ENCODE measurements at places on chromosomes 12 and 14.

DNA sequence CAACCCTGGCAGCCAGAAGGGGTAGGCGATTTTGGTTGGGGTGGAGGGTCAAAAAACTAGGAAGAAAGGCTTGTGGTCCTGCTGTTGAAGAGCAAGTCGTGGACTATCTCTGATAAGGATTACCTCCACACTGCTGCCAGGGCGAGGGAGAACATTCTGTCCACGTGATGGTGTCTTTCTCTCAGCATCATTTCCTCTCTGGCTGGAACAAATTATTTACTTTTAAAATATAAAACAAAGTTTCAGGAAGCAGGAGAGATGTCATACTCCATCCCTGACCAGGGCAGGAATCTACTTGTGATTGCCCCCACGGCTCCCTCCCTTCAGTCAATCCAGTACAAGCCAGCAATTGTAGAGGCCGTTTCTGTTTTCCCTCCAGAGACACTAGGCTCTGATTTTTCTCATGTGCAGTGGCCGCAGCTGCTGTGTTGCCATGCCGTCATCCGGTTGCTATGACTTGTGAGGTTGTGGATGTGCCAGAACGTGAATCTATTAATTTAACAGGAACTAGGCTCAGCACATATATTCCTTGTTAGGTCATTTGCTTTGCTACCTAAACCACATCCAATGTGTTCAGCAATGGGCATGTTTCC lies 61.5 kb upstream of the PTGR2 start:
- DNase-seq = no peak

- DNase-seq = no peak
These were observed 21.3 kb upstream of the BCDIN3D start for GRCh38 chr12:49863946-49864797.

GRCh38 chr12:132405742-132406251 lies 76.4 kb upstream of the GALNT9 start:
- DNase-seq = no peak

- DNase-seq = no peak
These were observed 197.4 kb upstream of the SLC38A2 start for GRCh38 chr12:46569826-46570439.

DNA sequence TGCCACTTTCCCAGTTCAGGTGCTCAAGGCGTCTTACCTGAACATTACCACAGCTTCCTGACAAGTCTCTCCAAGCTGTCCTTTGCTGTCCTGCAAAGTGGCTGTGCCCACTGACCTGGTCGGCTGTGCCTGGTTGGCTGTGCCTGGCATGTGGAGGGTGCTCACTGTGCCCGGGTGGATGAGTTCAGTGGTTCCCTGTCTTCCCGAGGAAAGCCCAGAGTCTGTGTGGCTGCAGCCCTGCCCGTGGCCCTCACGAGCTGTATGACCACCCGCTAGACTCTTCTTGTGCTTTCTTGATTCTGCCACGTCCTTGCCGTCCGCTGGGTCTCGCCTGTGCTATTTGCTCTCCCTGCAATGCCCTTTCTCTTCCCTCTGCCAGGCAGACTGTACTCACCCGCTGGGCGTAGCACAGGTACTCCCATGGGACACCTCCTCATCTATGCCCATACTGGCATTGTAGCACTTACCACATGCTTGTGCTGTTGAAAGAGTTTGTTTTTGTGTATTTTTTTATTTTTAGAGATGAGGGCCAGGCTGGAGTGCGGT lies 95.9 kb downstream of the TSPAN9 start:
- DNase-seq = no peak

- DNase-seq = no peak
These were observed 161.1 kb upstream of the TMTC2 start for GRCh38 chr12:82525616-82526015.

- DNase-seq = no peak
These were observed 212.7 kb downstream of the ERC1 start for GRCh38 chr12:1203735-1204019.

- DNase-seq = no peak
These were observed 26.6 kb downstream of the KLHL28 start for GRCh38 chr14:44935155-44935554.

DNA sequence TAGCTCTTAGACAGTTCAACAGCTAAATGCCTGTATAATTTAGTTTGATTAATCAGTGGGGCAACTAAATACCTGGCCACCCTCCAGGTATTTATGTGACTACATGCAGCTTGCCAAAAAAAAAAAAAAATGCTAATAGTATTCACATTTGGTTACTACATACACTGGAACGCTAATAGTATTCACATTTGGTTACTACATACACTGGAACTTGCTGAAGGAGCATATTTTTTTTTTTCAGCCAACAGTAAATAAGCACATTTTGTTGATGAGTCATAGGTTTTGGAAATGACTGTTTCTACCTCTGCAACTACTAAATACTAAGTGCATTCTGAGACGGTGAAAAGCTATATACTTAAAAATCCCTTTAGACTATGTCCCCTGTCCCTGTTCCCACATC lies 1172.3 kb downstream of the LRFN5 start:
- no peak for DNase-seq

DNA sequence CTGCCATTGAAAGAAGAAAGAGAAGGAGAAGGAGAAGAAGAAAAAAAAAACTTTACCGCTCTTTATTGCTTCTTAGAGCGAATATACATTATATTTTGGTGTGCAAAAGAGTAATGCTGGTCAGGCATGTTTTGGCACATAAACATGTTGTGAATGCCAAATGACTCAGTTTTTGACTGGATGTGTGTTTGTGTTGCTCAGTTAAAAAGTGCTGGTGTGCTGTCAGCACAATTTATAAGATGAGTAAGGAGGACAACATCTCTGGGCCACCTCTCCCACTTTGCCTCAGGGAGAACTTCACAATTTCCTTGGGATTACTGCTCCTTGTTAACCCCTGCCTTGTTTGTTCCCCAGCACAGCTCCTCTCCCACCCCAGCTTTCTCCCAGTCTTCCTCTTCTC lies 584.8 kb downstream of the ETNK1 start:
- DNase-seq = no peak

DNA sequence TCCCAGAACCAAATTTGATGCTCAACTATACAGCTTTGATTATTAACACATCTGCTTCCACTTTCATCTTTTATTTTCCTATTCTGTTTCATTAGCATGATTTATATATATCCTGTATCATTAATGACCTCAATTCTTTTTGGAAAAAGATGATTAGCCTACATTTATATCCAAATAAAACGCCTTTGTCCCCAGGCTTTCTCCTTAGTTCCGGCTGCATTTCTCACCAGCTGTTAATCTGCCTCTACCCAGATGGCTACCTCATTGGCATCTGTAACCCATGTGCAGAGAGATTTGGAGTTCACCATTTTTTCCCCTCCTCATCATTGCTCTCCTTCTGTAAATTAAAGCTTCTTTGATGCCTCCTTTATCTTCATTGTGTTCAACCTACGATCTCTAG lies 336.8 kb upstream of the RGS6 start:
- no peak for DNase-seq

DNA sequence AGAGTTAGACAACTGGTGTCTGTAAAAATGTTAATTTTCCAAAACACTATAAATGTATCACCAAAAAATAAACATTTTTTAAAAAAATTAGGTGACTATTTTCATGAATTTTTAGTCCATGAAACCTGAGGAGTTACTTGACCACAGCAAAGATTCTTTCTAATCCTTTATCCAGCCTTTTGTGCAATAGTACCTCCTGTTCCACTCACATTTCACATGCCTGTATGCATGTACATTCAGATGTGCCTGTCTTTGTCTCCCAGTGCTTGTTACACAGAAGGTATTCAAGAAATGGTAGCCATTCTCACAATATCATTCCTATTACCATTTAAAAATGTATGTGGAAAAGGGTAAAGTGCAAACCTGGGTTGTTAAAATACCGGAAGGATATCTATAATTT lies 857.0 kb downstream of the DIO2 start:
- DNase-seq = no peak

GRCh38 chr12:44640427-44641190 lies 235.5 kb downstream of the NELL2 start:
- no peak for DNase-seq

GRCh38 chr14:48665077-48665784 lies 920.9 kb downstream of the RPS29 start:
- DNase-seq = no peak

- no peak for DNase-seq
These were observed 43.4 kb downstream of the CDK17 start for GRCh38 chr12:96356831-96357230.

GRCh38 chr14:83463500-83464098 lies 1929.9 kb upstream of the SEL1L start:
- no peak for DNase-seq
